ENCODE measurements at places on chromosomes 12 and 14.

DNA sequence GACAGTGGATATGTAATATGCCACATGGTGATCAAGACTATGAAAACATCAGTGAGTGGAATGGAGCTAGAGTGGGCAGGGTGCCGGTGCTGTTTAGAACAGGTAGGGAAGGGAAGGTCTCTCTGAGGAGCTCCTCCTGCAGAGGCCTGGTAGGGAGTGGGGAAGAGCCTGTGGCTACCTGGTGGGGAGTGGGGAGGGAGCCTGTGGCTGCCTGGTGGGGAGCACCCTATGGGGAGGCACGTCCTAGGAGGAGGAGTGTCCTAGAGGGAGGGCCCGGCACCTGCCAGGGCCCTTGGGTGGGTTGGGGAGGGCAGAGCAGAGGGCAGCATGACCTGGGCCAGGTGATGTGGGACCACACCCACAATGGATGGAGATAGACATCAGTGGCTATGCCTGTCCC is 122.6 kb downstream of the ADGRD1 start:
- no peak for DNase-seq

DNA sequence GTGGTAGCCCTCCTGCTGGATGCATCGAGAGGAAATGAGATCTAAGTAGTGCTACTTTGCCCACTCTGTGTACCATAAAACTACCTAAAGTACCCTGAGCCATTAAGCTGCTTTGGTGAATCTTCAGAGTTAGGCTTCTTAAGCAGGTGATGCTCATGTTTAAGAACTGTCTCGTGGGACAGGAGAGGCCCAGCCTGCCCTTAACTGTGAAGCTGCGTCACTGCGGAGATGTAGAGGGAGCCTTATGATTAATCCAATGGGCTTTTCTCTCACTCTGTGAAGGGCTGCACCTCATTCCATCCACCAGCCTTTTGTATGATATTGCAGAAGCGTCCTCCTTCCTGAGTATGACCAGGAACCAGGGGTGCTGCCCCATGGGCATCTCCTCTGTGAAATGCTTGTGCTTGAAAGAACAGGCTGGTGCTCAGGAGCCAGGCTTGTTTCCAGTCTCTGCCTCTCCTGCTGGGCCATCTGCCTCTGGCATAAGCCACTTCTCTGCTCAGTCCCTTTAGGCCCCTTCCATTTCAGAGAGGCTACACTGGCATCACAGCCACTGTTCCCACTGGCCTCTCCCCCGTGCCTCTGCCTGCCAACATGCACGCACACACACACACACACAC is 6.8 kb upstream of the CCDC177 start:
- DNase-seq = no peak

- no peak for DNase-seq
These were observed 30.5 kb downstream of the RASAL1 start for GRCh38 chr12:113104953-113105510.

GRCh38 chr14:75113932-75114539 is 12.8 kb downstream of the NEK9 start:
- DNase-seq = no peak

DNA sequence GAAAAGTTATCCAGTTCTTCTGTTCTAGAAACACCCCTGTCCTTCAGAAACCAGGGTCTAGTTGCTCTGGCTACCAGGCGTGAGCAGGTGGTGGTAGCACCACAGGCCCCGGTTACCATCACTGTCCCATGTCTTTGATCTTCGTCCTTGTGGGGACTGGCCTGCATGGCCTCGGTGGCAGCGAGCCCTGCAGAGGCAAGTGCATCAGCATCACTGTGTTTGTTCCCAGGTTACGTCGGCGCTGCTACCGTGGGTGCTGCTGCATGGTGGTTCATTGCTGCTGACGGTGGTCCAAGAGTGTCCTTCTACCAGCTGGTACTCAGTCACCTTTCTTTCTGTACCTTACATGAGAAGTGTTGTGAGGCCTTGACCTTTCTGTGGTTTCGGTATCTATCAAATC is 58.9 kb downstream of the ANAPC7 start:
- no peak for DNase-seq

DNA sequence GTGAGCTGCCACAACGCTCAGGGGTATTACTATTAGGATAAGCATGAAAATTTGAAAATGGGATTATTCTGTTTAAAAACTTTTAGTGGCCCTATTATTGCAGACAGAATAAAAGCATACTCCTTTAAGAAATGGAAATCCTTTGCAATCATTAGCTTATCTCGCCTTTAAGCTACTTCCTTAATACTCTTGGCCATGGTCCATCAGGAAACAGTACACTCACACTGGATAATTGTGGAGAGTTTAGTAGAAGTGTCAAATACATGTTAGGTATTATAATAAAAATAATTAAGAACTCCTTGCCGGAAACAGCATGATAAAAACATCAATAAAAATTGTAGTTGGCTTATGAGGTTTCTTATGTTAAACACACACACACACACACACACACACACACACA is 100.4 kb upstream of the PPFIA2 start:
- no peak for DNase-seq
